ENCODE measurements at places on chromosomes 5 and 9. TPM values are rescaled to one million over a fixed set of nuclear protein-coding genes. Genes with fewer than 3 reads are reported as not detected.

Gene WDR41
- 41.7 TPM for total RNA-seq

Gene CLINT1
- total RNA-seq = 71.3 TPM

Gene FAT2
- total RNA-seq = not detected

Gene SLC6A19
- total RNA-seq = 0.07 TPM

Gene PHF24
- 0.09 TPM for total RNA-seq

Gene FOCAD
- 15.3 TPM for total RNA-seq

Gene SOHLH1
- total RNA-seq = not detected

Gene SPDL1
- 71.0 TPM for total RNA-seq

Gene MAP1B
- 35.6 TPM for total RNA-seq

Gene GLRA1
- not detected for total RNA-seq

Gene HMCN2
- not detected for total RNA-seq

Gene TMEM215
- not detected for total RNA-seq

Gene HMMR
- total RNA-seq = 25.3 TPM

Gene HMGCR
- 26.8 TPM for total RNA-seq

Gene ABO
- total RNA-seq = not detected

Gene FAF2
- 53.4 TPM for total RNA-seq

Gene WNK2
- total RNA-seq = 3.1 TPM

Gene ASPN
- not detected for total RNA-seq

Gene PPP2R2B
- 0.19 TPM for total RNA-seq

Gene NME5
- not detected for total RNA-seq

Gene ORM2
- total RNA-seq = not detected

Gene ANKRD33B
- 12.8 TPM for total RNA-seq

Gene SPINK13
- not detected for total RNA-seq

Gene GDNF
- total RNA-seq = not detected

Gene ANKRD20A1
- 1.8 TPM for total RNA-seq

Gene ACER2
- total RNA-seq = 2.6 TPM

Gene RUSC2
- total RNA-seq = 32.4 TPM

Gene GEMIN5
- total RNA-seq = 21.6 TPM

Gene CDKN2A
- total RNA-seq = 0.23 TPM

Gene SPACA9
- 4.3 TPM for total RNA-seq

Gene SLC1A3
- not detected for total RNA-seq

Gene CORO2A
- total RNA-seq = 1.2 TPM

Gene MARCOL
- not detected for total RNA-seq

Gene NPR3
- total RNA-seq = 18.5 TPM

Gene AK8
- 1.4 TPM for total RNA-seq

Gene CCDC171
- total RNA-seq = 0.55 TPM

Gene C7
- total RNA-seq = not detected

Gene OCLN
- 9.7 TPM for total RNA-seq

Measured in A549 treated with ZK216348 at 1 μM for 4 hours (cell line).